ENCODE measurements at places on chromosomes 2 and 18.

DNA sequence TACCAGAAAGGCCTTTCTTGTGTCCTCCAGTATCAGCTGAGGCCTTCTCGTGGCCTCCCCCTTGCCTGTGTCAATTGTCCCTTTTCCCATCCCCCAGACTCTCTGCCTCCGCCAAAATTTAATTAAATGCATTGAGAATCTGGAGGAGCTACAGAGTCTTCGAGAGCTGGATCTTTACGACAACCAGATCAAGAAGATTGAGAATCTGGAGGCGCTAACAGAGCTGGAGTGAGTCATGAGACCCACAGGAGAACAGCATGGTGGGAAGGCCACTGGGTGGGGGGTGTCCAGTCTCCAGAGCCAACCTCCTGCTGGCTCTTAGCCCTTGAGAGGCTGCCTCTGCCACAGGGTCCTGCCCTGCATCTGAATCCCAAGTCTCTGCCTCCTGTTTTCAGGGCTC, 8.8 kb downstream of the PPP1R7 start:
- no peak for DNase-seq

GRCh38 chr2:74789271-74789670, 44.7 kb upstream of the HK2 start:
- no peak for DNase-seq

- DNase-seq: no peak
Observed at GRCh38 chr18:24208270-24209035, 69.6 kb downstream of the CABYR start.

DNA sequence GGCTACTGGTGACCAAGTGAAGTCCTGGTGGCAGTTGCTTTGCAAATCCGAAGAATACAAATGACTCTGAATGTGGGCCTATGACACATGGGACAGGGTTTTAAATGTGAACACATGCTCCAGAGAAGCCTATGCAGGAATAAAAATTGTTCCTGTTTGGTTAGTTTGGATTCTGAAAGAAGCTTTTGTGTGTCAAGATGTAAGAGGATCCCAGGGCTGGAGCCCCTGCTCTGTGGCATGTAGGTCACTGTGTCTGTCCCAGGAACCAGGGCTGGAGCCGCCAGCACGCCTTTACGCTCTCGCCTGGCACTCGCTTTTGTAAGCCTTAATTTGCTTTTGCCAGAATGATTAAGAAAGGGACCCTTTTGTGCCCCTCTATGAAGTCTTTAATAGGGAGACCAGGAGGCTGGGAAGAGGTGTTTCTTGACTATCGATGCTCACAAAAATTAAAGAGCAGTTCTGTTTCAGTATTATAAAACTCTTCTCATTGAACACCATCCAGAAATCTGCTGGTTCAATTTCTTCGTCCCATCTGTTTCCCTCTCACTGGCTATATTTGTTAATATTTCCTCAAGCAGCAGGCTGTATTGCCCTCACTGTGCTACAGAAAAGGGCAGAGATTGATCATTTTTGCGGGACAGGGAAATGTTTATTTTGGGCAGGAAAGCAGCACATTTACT, 532.7 kb upstream of the POU3F3 start:
- no peak for DNase-seq

DNA sequence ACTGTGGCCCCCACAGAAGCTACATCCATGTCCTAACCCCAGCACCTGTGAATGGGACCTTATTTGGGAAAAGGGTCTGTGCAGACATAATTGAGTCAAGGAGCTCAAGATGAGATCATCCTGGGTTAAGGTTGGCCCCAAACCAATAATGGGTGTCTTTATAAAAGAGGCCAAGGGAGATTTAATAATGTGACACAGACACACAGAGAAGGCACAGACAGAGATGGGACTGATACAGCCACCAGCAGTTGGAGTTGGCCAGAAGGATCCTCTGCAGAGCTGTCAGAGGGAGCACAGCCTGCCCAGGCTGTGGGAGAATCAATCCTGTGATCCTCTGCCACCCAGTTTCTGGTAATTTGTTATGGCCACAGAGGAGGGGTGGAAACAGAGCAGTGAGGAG, 26.0 kb downstream of the SNORC start:
- DNase-seq: no peak

DNA sequence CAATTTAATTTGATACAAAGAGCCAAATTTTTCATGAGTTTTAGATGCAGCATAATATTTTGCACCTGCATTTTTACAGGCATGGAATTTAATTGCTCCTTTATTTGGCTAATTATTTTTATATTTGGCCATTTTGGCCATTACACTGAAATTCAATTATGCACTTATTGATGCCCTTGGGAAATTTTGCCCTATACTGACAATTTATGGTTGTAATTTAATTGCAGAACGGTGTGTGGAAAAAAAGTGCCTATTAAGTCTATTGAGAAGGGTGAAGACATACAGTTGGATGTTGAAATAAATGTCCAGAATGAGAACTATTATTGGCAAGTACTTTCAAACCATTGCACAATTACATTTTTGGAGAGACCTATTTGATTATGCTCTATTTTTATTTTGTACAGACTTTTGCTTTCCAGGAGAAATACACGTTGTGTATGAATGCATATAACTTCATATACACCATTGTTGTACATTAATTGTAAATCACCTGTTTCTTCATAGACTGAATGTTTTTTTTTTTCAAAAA, 1319.3 kb upstream of the CDH2 start:
- no peak for DNase-seq

DNA sequence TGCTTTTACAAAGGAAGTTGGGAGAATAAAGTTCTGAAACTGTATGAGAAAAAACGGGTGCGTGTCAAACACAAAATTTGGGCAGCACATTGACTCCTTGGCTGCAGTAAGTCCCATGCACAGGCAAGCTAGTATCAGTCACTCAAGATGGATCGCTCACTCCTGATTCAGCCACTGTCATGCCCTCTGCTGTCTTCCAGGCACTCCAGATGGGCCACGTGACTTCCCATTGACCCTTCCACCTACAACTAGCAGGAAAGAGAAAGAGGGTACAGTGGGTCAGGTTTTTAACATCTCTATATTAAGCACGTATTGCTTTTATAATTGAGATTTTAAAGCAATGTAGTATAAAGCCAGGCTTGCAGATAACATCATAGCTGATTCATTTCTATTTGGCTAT, 8.6 kb downstream of the ARHGEF33 start:
- DNase-seq: no peak

GRCh38 chr2:98099939-98100743, 13.2 kb downstream of the VWA3B start:
- no peak for DNase-seq

DNA sequence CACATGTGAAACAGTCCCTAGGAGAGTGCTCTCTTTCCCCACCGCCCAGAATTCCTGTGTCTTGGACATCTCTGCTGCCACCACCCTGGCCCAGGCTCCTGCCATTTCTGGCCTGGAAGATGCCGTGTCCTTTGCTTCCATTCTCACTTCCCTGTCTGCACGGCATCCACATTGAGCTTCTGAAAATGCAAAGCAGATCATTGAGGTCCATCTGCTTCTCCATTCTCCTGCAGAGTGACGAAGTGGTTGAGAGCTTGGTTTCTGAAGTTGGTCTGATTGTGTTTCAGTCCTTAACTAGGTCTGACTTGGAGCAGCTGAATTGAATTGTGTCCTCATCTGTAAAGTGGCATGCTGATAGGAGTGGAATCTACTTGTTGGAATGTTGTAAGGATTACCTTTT, 98.7 kb upstream of the MGAT5 start:
- no peak for DNase-seq

GRCh38 chr18:77004555-77005380, 127.8 kb downstream of the MBP start:
- DNase-seq: no peak

DNA sequence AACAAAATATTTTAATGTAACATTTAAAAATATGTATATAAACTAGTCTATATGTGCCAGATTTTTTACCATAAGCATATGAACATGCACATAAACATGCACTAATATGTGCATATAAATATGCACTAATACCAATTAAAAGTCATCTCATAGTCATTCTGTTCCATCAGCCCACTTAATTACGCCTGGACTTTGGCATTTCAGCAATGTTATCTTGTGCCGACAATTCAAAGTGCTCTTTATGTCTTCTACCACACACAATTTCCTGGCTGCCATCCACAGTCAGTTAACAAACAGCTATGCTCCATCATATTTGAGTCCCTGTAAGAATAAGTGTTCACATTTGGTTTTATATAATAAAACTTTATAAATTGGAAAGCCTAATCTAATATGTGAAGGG, 92.6 kb upstream of the TSPYL6 start:
- no peak for DNase-seq

GRCh38 chr2:5538772-5539171, 153.4 kb upstream of the SOX11 start:
- DNase-seq: no peak

DNA sequence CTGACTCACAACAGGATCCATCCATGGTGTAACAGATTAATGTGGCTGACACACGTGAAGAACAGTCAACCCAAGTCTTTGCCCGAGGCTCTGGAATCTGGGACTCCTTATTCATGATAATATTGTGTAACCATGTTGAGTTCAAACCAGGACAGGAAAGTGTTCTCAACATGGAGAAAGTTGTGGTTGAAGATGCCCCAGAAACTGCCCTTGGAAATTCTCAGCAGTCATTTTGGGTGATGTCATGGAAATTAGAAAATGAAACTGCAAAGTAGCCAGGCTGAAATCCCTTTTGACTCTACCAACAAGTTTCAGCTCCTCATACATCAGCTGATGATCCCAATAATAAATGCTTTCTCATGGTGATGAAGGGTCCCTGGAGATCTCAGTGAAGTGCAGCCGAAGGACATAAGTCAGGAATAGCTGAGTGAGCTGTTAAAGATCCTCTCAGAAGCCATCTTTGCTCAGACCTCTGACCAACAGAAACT, 307.7 kb downstream of the TNS1 start:
- no peak for DNase-seq

DNA sequence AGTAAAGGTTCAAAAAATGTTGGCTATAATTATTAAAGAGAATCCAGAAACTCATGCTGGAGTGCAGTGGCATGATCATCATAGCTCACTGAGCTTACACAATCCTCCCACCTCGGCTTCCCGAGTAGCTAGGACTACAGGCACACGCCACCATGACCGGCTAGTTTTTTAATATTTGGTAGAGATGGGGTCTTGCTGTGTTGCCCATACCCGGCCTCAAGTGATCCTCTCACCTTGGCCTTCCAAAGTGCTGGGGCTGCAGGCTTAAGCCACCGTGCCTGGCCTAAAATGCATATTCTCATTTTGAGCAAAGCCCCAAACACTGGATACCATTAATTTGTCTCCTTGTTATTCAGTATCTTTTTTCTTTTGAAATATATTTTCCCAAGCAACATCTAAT, 32.4 kb downstream of the MEMO1 start:
- no peak for DNase-seq

GRCh38 chr2:109719871-109720270, 74.2 kb upstream of the RGPD5 start:
- DNase-seq: no peak

DNA sequence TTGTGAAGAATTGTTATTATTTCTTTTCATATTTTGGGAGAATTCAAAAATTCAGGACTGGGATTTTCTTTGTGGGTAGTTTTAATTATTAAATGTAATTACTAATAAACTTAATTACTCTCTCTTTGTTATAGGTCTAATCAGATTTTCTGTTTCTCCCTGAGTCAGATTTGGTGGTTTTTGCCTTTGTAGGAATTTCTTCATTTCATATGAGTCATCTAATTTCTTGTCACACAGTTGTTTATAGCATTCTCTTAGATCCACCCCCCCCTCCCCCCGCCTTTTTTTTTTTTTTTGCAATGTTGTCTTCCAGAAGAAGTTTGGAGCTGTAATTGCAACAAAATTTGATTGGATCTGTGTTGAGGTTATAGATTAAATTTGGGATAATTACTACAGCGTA, 26.0 kb upstream of the GALR1 start:
- no peak for DNase-seq

- no peak for DNase-seq
Observed at GRCh38 chr18:75216212-75216910, 5.8 kb downstream of the TSHZ1 start.

- no peak for DNase-seq
Observed at GRCh38 chr18:73933685-73934084, 213.9 kb downstream of the FBXO15 start.

DNA sequence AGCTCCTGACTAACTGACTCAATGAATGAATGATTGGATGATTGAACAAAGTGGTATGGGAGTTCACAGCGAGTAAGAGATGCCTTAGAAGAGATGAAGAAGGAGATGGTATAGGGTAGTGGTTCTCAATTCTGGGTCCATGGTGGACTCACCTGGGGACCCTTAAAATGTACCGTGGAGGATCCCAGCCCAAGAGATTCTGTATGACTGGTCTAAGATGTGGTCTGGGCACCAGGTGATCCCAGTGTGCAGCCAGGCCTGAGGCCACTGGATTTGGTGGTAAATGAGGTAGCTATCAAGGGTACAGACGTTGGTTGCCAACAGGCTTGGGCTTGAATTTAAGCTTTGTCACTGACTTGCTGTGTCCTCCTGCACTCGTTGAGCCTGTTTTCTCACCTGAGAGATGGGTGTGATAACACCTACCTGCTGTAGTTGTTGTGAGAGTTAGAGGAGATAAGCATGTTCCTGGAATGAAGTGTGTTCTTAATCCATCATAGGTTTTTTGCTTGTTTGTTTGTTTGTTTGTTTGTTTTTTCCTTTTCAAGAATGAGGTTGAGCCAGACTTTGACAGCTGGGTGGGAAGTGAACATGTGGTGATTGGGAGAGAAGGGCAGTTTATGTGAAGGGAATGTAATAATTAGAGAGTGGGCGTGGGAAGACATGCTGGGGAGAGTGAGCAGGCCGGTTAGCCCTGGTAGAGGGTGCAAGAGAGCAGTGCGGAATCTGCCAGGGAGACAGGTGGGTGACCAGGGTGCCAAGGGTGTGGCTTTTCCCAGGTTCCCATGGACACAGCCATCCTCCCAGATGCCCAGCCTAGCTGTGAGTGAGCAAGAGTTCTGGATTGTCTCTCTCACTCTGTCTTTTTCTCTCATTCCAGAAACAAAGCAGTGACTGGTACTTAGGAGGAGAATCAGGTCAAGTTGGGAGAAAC, 31.4 kb upstream of the IL1B start:
- DNase-seq: no peak

DNA sequence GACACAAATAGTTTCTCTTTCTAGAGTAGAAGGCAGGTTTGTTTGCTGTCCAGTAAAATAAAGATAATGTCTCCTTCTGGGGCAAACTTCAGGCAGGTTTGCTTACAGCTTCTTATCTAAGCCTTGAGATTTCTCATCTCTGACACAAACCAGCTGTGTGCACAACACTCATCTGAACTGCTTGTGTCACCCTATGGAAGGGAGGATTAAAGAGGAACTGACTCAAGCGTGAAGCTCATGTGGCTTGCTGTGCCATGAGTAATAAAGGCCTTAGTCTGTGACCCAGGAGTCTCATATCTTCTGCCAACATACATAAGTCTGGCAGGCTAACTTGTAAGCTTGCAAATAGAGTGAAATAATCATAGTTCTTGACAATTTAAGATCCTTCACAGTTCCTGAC, 24.2 kb upstream of the CPO start:
- peak; percentile 51 for DNase-seq

DNA sequence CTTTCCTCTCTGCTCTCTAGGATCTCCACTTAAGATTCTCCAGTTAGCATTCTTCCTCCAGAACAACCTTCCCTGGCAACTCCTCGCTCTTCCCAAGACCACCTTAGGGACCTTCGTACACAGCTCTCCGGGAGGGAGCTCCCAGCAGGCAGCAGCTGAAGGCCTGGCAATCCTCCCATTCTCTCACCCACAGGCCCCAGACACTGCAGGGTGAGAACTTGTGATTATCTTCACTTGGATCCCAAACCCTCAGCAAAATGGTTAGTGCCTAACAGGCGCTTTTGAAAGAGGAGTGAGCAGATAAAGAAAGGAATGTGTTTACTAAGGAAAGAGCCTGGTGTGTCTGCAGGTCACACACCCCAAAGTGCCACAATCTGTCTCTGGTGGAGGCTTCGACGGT, 83.8 kb upstream of the SNTG2 start:
- no peak for DNase-seq
